ENCODE measurements at places on chromosomes 13 and 19.

GRCh38 chr13:109344552-109345157 lies 441.7 kb downstream of the IRS2 start:
- DNase-seq, result no peak

DNA sequence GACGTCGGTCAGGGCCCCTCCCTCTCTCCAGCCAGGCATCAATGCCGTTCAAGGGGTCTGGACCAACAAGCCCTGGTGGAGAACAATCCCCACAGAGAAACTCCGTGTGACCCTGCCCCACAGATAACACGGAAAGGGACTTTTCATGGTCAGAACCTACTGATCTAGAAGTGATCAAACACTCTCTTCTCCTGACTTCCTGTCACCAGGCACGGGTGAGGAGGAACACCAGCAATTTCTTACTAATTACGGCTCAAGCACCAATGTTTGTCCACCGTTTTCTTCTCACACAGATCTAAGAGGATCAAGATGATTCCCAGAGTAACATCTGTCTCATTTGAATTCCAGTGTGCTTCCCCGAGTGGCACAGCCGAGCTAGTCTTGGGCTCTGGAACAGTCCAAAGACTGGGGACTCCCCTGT lies 11.8 kb downstream of the RASA3 start:
- no peak for DNase-seq

DNA sequence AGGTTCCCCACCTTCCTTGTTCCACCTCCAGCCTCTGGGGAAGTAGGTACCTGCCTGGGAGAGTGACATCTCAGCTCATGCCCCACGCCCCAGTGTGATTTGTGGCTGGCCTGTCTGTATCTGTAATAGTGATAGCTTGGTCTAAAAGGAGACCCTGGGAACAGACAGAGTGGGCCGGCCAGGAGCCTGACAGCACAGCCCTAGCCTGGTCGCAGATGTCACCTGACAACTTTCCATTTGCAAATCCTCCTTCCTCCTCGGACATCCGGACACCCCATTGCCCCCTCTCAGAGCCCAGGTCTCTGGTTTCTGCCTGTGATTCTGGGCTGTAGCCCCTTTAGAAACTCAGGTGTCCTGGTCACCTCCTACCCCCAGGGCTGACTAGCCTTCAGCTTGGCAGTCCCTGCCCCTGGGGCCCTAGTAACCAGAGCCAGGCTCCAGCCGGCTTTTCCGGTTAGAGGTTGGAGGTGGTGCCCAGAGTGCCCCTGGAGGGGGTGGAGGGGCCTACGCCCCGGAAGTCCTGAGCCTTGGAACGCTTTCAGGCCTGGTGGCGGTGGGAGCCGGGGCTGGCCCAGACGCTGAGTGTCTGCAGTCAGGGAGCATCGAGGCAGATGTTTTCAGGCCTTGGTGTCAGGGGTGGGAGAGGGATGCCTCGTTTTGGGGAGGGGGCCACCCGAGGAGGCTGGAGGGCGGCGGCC lies 6.5 kb downstream of the LRRC8E start:
- no peak for DNase-seq

DNA sequence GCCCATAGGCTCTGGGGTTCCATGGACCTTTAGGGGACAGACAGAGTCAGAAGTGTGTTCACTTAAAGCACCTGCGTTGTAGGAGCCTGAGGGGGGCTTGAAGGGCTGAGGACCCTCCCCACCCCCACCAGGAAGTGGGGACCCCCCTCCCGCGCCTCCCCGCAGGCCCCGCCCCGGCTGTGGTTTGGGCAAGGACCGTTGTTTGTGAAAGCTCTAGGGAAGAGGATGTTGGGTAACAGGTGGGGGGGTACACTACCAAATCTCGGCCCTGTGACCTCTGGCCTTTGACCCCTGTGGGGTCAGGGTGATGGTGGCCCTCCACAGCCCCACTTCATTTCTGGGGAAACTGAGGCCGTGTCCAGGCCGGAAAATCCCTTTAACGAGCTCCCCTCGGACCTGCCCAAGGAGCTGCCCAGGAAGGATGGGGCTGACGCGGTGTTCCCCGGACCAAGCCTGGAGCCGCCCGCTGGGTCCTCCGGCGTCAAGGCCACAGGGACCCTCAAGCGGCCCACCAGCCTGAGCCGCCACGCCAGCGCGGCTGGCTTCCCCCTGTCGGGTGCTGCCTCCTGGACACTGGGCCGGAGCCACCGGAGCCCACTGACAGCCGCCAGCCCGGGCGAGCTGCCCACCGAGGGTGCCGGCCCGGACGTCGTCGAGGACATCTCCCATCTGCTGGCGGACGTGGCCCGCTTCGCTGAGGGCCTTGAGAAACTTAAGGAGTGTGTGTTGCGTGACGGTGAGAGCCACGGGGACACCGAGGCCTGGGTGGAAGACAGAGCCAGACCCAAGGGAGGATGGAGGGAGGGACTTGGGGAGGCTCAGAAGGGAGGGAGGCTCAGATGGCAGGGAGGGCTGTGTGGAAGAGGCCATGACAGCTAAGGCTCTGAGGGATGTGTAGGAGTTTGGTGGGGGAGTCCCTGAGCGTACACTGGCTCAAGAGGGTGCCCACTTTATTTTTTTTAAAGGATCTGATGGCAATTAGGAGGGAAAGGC lies 1.3 kb downstream of the ARHGAP45 start:
- peak; percentile 66 for DNase-seq

DNA sequence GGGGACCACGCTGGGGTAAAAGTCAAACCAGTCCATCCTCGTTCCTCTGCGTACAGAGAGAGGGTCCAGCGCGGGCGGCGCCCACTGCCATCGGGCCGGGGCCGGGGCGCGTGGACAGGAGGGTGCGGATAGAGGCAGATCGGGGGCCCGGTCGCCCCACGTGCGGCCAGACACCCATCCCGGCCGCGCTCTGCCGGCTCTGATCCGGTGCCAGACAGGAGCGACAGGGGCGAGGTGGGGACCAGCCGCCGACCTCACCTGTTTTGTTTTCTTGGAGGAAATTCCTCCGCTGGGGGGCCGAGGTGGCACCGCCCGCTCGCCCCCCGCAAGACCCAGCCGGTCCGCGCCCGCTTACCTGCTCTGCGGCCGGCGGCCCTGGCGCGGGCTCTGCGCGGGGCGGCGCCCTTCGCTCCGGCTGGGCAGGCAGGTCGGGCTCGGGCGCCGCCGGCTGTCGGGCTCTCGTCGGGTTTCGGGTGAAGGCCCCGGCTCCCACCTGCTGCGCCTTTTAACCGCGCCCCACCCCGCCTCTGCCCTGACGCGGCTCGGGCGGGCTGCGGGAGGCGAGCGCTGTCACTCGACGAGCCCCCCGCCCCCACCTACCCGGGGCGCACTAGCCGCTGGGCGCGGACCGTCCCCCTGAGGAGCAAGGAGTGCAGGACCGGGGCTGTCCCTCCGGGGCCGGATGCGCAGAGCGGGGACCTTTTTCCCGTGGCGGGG lies at the start of gene GJB6:
TSS of gene GJB6 (minus strand) at position 481 of the 717 bp plus-strand sequence. CDS start 8,839 bp downstream, outside the sequence.
- DNase-seq, result no peak

DNA sequence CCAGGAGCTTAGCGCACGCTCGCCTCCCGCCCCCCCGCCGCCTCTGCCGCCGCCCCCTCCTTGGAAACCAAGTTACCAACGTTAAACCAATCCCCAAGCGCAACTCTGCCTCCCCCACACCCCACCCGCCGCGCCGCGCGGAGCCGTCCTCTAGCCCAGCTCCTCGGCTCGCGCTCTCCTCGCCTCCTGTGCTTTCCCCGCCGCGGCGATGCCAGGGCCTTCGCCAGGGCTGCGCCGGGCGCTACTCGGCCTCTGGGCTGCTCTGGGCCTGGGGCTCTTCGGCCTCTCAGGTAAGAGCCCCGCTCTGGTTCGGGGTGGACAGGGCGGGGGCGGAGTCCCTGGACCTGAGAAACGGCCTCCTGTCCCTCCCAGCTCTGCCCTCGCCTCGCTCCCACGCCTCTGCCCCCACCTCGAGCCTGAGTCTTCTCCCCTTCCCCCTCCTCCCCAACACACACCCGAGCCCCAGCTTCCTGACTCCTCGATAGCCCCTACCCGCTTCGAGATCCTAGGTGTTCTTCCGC lies at the start of gene ICAM5:
TSS of gene ICAM5 (plus strand) at position 117 of the 521 bp plus-strand sequence. CDS start at position 209, 92 bp downstream.
- no peak for DNase-seq

DNA sequence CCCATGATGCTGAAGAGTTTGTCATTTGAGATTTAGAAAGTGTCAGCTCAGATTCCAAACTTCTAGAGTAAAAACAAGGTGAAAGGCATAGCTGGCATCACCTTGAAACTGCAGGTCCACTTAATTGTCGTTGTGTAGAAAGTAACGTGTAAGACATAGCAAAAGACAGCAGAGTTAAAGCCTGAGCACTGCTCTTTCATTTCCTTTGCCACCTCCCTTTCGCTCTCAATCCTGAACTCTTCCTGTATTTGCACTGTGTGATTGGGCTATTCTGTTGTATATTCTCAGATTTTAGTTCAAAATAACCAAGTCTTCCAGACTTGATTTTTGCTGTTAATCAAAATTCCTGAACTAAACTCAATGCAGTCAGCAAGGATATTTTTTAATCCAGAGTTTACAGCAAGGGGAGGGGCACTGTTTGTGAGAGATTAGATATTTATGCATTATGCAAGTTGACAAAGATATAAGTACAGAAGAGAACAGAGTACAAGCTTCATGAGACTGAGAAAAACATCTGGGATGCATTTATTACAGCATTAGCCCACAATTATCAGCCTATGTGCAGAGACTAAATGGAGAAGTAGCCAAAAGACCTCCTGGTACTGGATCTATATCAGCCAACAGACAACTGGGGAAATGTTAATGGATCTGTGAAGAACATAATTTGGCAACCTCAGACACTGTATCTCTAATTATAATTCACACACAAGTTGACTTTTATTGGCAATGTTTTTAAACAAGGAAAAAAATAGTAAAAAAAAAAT lies 328.6 kb downstream of the SUCLA2 start:
- DNase-seq, result no peak

DNA sequence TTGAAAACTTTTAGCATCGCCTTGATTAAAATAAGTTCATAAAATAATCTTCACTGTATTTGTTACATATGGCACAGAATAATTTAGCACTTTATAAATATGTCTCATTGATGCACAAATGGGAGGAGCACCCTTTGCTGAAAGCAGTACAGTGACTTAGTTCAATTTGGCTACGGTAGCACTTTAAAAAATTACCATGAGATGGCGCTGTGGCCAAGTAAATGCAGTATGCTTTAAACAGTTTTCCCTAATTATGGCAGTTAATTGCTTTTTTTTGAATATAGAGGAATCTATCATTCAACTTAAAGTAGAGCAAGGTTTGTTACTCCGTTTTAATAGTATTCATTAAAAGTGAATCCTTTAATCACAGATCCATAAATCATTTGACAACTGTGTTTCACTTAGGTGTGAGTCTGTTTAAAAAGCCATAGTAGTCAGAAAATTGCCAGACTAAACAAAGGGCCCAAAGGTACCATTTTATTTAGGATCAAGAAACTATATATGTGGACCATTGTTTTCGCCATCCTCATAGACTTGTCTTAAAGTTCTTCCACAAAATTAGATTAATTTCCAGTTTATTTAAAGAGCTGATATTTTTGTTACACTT lies 34.7 kb upstream of the ESD start:
- peak; percentile 70 for DNase-seq

DNA sequence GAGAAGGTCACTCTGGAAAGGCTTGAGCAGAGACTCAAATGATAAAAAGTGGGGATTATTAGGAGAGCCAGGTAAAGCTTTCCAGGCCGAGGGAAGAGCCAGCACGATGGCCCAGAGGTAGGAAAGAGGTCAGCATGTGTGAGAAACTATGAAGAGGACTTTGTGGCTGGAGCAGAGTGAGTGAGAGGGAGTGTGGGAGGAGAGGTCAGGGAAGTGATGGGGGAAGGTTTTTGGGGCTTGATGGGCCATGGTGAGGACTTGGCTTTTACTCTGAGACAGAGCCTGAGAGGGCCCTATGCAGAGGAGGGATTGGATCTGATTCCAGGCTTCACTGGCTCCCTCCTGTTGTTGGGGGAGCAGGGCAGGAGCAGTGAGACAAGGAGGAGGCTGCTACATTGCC lies 5.3 kb downstream of the CATSPERG start:
- no peak for DNase-seq

DNA sequence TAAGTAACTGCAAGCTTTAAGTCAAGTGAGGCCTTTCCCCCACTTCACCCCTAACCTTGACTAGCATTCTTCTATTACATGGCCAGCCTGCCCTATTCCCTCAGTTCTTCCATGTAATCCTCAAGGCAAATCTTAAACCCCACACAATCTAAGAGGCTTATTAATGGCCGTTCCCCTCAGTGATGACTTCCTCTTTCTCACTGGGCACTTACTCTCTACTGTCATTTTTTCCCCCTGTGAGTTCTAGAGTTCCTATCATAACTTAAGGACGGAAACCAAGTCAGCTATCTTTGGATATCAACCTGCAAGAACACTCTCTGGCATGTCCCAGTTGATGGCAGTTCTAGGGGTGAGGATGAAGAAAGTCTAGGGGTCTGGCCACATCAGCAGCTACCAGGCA lies 131.2 kb downstream of the DCLK1 start:
- DNase-seq, result no peak

DNA sequence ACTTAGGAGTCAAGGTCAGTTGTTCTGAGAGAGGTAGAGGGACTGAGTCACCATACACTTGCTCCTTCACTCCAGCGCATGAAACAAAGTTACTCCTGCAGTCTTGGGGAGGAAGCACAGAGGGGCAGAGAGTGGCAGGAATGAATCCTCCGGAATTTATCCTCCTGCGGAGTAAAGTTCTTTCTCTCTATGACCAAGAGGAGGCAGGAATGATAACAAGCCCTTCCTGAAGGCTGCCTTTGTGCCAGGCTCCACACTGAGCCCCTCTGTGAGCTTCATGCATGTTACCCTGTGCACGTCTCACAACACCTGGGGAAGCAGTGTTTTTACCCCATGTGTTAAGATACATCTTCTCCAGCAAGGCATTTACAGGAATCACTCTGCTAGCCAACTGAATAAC lies 458.4 kb downstream of the KLF12 start:
- DNase-seq, result no peak

DNA sequence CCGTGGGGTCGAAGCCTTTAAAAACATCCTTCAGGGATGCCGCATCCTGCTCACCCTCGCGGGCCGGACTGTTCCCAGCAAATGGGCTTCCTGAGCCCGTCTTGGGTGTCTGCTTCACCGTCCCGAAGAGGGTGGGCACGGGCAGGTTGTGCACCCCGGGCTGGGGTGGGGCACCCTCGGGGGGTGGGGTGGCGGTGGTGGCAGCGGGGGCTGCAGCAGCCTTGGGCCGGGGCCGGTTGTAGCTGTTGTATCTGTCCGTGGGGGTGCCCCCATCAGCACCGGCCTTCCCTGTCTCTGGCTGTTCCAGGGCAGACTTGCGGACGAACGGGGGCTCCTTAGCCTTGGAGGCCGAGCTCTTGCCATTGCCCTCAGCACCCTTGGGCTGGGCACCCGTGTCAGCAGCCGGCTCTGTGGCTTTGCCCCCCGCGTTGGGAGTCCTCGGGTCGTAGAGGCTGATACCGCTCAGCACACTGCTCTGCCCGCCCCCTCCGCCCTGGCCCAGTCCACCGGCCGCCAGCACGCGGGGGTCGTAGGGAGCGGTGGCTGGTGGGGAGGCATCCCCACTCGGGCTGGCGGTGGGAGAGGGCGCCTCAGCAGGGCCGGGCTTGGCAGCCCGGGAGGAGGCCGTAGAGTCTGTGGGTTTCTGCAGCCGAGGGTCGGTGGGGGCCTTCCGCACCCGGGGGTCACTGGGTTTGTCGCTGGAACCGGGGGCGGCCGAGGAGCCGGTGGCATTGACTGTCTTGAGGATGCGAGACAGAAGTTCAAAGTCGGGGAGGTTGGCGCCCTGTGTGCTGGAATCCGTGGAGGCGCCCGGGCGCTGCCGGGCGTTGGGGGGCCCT lies 18.2 kb upstream of the TMEM160 start:
- DNase-seq, result no peak
